ENCODE measurements at places on chromosomes 4 and X.

DNA sequence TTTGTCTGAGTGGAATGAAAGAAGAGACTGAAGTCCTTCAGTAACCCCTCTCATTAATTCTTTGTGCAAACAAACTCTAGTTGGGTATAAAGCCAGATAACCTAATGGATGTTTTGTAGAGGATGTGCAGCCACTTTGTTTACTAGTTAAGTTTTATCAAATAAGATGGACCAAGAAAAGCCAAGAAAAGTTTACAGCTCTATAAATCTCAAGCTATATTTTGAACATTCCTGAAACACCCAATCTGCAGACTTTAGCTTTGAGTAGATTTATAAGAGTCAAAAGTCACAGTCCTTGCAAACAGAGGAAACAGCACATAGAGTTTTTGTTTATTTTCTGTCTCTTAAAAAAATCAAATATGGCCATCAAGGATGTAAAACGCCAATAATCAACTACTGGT, 452.9 kb downstream of the SPRY1 start:
- DNase-seq, result no peak

GRCh38 chr4:119559044-119559647, 69.5 kb downstream of the PDE5A start:
- no peak for DNase-seq

DNA sequence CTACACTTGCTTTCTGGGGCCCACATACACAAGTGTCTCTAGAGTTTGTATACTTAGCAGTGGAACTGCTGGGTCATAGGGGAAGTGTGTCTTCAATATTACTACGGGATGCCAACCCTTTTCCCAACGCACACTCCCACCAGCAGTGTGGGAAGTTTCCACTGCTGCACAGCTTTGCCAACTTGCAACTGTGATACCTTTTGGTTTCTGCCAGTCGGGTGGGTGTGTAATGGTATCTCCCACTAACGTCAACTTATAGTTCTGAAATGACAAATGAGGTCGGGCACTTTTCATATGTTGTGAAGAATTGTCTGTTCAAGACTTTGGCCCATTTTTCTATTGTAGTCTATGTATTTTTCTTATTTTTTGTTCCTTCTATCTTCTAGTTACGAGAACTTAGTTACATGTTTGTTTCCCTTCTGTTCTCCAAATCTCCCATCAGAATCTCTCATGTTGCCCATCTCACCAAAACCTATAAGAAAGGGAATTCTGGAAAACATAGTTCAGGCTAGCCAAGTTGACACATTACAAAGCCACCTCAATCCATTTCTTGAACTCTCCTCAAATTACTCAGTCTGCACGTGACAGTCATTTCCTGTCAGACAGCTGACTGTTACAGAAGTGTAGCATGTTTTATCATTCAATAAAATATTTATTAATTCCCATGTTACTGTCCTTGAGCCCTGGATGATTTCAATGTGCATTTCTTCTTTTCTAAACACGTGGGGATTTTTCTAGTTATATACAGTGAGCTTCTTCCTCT, 30.7 kb downstream of the PNMA6E start:
- DNase-seq, result no peak

GRCh38 chr4:159496248-159496647, 393.4 kb downstream of the RAPGEF2 start:
- no peak for DNase-seq

- DNase-seq, result no peak
Observed at GRCh38 chrX:153409414-153410101, 1.7 kb upstream of the ZFP92 start.

- no peak for DNase-seq
Observed at GRCh38 chr4:166230841-166231240, 357.8 kb downstream of the TLL1 start.

DNA sequence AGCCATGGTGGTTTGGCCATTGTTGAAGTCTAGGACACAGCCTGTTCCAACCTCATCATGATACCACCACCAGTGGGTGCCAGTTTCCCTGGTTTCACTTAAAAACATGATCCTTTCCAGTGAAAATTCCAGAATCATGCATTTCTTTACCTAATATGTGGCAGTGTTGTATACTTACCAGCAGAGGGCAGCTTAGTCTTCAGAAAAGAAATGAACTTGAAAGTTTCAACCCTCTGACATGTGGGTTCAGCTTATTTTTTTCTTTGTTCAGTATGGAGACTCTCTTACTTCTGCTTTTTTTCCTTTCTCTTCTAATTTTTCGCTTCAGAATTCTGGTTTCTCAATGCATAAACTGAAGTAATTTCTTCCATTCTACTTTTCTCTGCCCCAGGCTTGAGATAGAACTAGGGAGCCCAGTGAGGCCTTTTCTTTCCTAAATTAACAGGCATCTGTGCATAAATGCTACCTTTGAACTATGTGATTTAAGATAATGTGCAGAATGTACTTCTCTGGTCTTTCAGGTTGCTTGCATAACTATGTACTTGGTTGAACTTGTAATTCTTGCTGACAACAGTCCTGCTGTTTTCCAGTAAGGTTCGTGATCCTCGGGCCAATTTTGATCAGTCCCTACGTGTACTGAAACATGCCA, 10.7 kb downstream of the LIAS start:
- peak; percentile 52 for DNase-seq

- no peak for DNase-seq
Observed at GRCh38 chrX:19879181-19879580, 8.2 kb downstream of the SH3KBP1 start.

DNA sequence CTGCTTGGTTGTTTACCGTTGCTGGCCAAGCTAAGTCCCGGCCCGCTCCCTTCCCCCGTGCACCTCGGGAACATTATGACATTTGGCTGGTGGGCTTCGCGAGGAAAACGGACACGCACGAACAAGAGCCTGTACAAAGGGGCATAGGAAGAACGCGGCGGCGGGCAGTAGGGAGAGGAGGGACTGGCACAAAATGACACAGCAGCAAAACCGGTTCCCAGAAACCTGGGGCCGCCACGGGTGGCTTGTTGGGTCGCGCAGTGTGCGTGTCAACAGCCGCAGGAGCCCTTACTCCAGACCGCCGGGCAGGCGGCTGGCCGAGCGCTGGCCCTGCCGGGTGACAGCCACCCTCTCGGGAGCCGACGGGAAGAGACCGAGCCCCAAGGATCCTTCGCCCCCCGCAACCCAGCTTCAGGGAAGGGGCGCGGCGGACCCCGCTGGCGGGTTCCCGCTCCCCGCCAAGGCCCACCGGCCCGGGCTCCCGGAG, 1.6 kb upstream of the LIN54 start:
- no peak for DNase-seq

DNA sequence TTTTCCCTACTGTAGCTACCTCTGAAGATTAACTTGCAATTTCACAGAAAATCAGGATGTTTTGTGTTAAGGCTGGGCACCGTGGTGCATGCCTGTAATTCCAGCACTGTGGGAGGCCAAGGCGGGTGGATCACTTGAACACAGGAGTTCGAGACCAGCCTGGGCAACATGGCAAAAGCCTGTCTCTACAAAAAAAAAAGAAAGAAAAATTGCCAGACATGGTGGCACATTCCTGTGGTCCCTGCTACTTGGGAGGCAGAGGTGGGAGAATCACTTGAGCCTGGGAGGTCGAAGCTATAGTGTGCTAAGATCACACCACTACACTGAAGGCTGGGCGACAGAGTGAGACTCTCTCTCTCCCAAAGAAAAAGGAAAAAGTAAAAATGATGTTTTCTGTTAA, 27.4 kb downstream of the APELA start:
- DNase-seq, result no peak

GRCh38 chrX:134324359-134324758, 87.4 kb downstream of the CCDC160 start:
- DNase-seq, result no peak

DNA sequence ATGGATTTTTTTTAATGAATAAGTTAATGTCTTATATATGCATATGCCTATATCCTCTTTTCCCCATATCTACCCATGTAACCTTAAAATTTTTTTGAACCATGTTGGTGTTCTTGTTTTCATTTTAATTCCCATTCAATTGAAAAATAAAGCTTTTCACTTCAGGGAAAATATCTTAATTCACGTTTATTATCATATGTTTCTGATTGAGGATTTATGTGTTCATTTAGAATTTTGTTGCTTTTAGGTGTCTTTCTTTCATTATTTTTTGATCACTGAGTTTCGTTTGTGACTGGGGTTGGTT, 29.1 kb downstream of the HADH start:
- DNase-seq, result no peak

- DNase-seq, result no peak
Observed at GRCh38 chr4:25884031-25884782, 21.4 kb upstream of the SEL1L3 start.
